ENCODE measurements at places on chromosomes 4 and X.

DNA sequence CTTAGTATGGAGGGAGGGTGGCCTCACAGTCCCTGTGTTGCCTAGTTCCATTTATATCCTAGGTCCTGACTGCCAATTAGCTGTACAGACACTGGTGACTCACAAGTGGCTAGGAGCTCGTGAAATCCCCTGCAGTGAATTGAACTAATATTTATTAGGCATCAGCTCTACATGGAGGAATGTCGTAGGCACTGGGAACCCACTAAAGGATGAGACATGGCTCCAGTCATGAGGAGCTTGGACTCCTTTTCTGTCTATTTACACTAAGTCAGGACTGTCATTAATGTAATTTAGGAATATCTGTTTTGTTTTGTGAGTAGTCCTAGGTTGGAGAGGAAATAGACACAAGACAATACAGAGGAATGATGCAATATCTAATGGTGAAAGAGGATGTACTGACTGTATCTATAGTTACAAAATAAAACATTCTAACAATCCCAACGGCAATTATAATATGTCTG lies 67.7 kb downstream of the MID1IP1 start:
- DNase-seq, result no peak

- DNase-seq, result no peak
Measured at GRCh38 chr4:99506781-99507180, 4.0 kb upstream of the C4orf17 start.

DNA sequence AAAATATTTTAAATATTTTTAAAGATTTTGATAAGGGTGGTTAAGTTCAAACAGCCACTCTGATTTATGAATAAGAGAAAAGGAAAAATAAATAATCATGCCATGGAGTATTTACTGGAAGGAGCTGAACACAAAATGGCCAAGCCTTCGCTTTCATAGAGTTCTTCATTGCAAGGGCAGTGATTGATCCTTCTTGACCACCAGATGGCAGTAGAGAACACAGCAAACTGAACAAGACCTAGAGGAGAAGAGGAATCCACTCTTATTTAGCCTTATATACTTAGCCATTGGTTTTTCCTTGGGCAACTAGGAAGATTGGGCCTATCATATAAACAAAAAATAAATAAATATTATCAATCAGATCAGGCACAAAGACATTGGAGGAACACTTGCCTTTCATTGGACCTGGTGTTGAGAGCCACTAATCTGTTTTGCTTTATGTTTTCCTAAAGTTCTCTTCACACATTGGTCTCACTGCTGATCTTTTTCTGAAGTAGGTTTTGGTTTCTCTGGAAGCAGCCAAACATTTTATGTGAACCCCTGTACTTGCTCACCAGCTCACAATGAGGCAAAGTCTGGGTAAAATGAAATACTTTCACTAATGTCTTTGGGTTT lies 58.1 kb upstream of the PARM1 start:
- peak; percentile 79 for DNase-seq

GRCh38 chr4:39056023-39056422 lies 6.0 kb upstream of the KLHL5 start:
- no peak for DNase-seq

GRCh38 chr4:18531731-18532130 lies 510.2 kb upstream of the LCORL start:
- DNase-seq, result no peak

DNA sequence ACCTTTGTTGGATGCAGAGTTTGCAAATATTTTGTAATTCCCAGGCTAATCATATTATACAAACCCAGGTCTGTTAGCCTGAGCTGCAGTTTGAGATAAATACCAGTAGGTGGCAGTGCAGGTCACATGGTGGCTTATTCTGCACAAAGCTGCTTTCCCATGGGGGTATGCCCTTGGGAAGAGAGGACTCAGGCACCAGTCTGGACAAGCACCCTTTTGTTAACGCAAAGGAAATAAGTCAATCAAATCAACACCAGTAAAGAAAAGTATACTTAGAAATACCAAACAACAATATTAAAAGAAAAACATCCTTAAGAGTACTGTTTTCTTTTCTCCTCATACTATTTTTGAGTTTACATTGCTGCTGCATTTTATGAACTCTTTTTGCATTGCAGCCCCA lies 389.0 kb upstream of the ZFP42 start:
- DNase-seq, result peak; percentile 45

DNA sequence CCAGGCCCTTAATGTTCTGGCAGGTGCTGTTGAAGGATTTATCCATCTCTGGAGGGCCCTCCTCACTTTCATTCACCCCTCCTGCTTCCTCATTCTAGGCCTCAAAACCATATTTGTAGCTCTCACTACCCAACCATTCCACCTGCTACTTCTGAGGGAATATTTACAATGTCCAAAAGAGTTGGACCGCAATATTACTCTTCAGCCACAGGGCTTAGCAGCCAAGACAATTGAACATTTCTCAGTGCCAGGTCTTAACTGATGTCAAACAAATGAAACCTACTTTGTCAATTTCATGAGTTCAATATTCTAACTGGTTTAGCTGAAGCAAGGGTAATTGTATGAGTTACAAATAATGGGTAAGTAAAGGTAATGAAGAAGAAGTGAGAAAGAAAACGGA lies 113.2 kb downstream of the ENOX2 start:
- no peak for DNase-seq

GRCh38 chrX:136147976-136148375 lies 643 bp downstream of the FHL1 start:
- no peak for DNase-seq

DNA sequence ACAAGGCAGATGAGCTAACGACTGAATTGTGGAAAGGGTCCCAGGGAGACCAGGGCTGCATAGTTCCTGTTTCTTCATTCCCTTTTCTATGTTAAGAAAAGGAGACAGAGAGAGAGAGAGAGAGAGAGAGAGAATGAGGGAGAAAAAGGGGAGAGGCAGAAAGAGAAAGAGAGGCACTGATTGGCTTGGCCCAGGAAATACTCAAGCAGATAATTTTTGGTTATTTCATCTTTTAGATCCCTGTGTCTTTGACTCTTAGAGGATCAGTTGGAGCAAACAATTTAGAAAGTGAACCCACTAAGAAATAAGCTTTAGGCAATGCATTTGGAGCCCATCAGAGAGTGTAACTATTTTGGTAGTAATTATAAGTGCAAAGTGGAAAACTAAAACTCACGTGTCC lies 103.4 kb downstream of the CEP44 start:
- no peak for DNase-seq

DNA sequence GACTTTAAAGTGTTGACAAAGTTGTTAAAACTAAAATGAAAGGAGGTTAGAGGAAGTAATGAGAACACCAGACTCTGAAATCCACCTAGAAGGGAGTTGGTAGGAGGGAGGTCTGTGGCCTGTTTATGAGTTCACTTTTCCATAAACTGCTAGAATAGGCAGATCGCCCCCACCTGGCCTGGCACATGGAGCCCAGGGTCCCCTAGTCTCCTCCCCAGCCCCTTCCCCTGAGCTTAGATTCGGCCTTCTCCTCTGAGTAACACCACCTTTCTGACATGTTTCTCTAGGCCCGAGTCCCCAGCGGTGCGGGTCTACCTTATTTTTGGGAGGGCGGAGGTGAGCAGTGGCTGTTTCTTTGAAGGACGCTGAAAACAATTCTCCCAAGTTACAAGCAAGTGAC lies 54.5 kb upstream of the FAT1 start:
- no peak for DNase-seq

DNA sequence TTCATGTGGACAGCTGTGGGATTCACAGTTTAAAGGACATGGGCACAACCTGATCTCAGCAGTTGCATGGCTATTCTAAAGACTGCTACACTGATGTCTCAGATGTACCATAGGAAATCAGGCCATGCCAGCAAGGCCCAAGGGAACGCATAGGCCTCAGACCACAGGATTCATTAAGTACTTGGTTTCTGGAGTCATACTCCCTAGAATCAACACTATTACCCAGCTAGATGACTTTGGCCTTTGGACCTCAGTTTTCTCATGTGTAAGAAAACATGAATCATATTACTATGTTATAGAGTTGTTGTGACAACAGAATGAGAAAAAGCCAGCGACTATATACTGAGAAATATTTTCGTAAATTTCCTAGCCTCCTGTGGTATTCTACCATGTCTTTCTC lies 67.9 kb downstream of the NHS start:
- DNase-seq, result no peak

GRCh38 chrX:2627272-2627867 lies 63.7 kb upstream of the CD99 start:
- peak; percentile 72 for DNase-seq

DNA sequence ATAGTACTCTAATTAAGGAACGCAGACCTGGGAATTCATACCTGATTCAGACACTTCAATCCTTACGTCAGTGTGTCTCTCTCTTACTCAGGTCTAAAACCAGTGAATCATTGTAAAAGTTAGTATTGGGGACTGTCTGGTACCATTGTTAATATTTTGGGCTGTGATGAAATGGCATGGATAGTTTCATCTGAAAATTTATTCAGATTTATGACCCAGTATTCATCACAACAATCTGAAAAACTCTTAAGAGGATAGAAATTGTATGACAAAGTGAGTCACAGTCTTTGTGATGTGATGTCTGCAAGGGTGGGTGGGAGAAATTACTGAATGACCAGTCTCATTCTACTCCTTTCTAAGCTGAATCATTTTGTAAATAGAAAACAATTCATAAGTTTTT lies 10.3 kb downstream of the FGF2 start:
- no peak for DNase-seq

- DNase-seq, result no peak
Measured at GRCh38 chr4:38226170-38226569, 266.0 kb downstream of the PTTG2 start.

DNA sequence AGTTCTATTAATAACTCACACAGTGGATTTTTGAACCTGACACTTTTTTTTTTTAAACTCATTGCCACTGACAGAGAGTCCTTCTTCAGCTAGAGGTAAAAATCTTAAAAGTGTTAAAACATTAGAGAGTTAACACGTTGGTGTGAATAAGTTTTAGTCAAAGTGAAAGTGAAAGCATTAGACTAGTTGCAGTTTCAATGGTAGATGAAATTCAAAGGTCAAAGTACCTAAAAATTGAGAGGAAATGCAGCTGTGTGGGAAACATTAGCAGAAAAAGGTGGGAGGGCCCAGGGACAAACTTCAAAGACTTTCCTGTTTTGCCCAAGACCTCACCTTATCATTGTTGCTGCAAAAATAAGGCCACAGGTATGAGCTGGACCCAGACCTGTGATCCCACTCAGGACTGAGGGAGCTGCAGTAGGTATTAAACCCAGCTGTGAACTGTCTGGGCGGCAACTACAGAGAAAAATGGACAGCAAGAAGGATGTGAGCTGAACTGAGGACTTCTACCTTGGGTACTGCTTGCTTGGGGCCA lies 17.6 kb upstream of the GABRA4 start:
- peak; percentile 37 for DNase-seq

DNA sequence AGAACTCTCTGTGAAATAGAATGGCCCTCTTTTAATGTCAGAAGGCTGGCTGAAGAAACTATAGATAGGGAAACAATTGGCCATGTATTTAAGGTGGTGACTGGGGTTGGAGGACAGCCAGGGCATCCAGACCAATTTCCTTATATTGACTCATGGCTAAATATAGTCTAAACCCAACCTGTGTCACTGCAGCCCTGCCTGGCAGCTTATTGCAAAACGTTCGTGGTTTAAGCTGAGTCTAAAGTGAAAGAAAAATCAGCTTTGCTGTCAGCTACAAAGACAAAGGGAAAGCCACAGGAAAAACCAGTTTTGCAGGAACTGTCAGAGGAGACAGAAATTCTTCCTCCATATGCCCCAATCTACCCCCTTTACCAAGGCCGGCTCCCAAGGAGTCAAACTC lies 902.8 kb upstream of the NDST4 start:
- DNase-seq, result no peak

DNA sequence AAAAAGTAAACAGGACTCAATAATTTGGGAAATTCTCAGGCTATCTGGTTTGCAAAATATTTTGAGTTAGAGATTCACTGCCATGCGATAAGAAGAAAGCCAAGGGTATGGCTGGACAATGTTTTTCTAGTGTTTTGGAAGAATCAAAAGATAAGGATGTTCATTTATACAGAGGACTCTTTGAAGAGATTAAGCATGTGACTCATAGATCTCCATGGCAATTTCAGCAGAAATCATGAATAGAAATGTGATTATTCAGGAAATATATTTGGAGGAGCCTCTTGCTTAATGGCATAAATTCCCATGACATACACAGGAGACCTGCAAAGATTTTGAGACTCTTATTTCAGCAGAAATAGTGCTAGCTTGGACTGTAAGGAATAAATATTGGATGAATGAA lies 16.7 kb upstream of the FRAS1 start:
- DNase-seq, result no peak

DNA sequence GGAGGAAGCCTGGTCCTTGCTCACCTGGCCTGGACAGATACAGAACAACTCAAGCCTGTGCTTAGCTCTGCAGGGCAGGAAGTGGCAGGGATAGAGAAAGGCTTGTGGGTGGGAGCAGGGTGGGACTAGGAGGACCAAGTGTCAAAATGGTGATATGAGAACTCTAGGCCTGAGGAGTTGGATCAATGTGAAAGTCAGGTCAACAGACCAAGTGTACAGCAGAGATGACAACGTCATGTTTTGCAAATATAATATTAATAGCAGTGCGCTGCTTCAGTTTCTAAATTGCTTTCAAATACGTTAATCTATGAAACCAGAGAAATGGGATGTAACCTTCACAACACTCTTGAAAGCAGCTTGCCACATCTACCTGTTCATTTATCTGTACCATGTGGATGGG lies 114.2 kb upstream of the MAP3K15 start:
- DNase-seq, result no peak

GRCh38 chr4:4602468-4602867 lies 60.6 kb upstream of the STX18 start:
- DNase-seq, result no peak

DNA sequence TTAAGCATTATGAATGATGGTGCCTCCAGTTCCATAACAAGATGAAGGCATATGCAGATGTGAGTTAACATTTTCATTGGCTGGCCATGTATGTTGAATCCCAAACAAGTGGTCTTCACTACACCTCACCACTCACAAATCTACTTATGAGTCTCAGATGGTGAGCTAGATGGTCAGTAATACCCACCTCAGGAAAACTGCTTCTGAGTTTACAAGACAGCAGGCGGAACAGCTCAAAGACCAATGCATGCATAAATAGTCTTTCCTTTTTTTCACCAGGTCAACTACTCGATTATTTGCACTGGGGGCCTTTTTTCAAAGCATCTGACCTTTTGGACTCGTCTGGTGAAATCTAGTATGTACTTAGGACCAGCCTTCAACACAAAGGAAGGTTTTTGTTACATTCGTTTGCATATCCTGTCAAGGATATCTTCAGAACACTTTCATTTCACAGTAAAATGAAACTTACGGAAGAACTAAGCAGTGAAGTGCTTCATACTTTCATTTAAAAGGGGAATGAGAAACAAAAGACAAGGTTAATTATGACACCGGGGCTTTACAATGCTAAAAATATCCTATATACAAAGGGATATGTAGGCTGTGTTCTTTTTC lies 23.1 kb upstream of the TLR7 start:
- DNase-seq, result peak; percentile 21

- DNase-seq, result no peak
Measured at GRCh38 chr4:24978291-24979075, 52.3 kb downstream of the LGI2 start.

DNA sequence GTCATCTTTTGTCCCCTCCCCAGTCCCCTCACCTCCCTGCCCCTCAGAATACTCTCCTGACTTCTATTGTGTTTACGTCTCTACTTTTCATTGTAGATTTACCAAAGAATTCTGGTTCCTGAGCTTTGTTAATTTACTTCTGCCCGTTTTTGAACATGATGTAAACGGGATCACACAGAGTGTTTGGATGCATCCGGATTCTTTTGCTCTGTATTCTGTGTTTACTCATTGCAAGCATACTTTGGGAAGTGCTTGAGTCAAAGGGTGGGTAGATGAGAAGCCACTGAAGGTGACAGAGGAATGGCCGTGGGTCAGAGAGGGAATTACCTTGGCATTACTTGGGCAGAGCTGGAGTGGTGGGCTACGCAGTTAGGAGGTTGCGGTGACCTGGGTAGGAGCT lies 18.0 kb downstream of the CLCN4 start:
- no peak for DNase-seq
